ENCODE measurements at places on chromosomes 5 and 9. TPM values are rescaled to one million over a fixed set of nuclear protein-coding genes. Genes with fewer than 3 reads are reported as not detected.

The RASGRF2 gene
- 10.0 TPM for total RNA-seq

- H3K27ac ChIP-seq, result no peak overlapping the region
- no peaks in the 10 kb centered on the region for H3K27me3 ChIP-seq
- no peak overlapping the region for H3K4me3 ChIP-seq
- no peak for DNase-seq
These were observed 291.9 kb upstream of the PDE4D start for GRCh38 chr5:60185231-60186099.

DNA sequence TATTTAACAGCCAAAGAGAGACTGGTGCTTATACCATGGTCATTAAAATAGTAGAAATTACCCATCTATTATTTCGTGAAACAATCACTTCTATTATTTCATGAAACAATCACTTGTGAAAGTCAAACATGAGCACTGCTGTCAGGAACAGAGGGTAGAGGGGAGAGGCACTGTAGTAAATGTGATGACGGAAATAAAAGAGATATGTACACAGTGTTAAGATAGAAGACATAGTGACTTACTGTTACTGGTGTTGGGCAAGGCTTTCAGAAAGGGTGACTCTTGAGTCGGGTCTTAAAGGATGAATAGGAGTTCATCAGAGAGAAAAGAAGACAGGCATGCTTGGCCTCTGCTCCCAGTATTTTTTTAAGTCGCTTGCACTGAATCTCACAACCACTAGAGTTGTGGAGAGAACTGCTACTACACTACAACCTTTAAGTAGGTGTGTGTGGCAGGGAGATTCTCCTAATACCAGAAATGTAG lies 162.6 kb upstream of the GNA14 start:
- no peak overlapping the region for H3K4me3 ChIP-seq
- peaks cover 31% of the 10 kb centered on the region for H3K36me3 ChIP-seq
- H3K27ac ChIP-seq, result no peak overlapping the region
- H3K4me1 ChIP-seq, result peaks cover 26% of the 10 kb centered on the region

- H3K4me1 ChIP-seq, result peaks cover 76% of the 10 kb centered on the region
- peak overlapping the region; percentile 79 for H3K27ac ChIP-seq
- DNase-seq, result peak; percentile 64
- peak overlapping the region; percentile 68 for H3K4me3 ChIP-seq
- peaks cover 4% of the 10 kb centered on the region for H3K27me3 ChIP-seq
These were observed 56.7 kb downstream of the TSSK1B start for GRCh38 chr5:113378081-113378480.

DNA sequence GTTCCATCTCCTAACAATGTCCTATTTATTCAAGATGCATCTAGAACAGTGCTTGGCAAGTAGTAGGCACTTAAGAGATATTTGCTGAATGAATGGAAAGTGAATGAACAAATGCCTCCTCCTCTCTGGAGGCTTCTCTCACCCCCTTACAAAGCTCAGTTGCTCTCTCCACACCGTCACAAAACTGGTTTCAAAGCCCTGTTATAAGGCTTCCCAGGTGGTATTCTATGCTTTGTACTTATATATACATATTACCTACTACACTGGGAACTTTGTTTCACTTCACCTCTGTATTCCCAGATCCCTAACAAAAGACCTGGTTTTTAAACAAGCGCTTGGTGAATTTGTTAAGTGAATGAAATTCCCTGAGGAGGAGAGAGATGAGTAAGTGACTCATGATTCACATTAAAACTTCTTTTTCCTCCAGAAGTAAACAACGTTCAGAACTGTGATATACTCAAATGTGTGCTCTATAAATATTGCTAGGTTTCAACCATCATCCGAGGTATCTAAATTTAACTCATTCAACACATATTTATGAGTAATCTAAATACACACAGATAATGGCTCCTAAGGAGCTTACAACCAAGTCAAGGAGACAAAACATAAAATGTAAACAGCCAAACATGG lies 36.0 kb downstream of the DENND1A start:
- no peaks in the 10 kb centered on the region for H3K4me1 ChIP-seq
- H3K36me3 ChIP-seq, result no peaks in the 10 kb centered on the region
- H3K4me3 ChIP-seq, result no peak overlapping the region
- H3K27me3 ChIP-seq, result no peaks in the 10 kb centered on the region
- DNase-seq, result no peak

GRCh38 chr5:170493028-170493820 lies 10.6 kb upstream of the KCNIP1 start:
- no peak for DNase-seq
- H3K27me3 ChIP-seq, result peaks cover 19% of the 10 kb centered on the region
- H3K4me1 ChIP-seq, result no peaks in the 10 kb centered on the region
- no peaks in the 10 kb centered on the region for H3K36me3 ChIP-seq
- no peak overlapping the region for H3K4me3 ChIP-seq

DNA sequence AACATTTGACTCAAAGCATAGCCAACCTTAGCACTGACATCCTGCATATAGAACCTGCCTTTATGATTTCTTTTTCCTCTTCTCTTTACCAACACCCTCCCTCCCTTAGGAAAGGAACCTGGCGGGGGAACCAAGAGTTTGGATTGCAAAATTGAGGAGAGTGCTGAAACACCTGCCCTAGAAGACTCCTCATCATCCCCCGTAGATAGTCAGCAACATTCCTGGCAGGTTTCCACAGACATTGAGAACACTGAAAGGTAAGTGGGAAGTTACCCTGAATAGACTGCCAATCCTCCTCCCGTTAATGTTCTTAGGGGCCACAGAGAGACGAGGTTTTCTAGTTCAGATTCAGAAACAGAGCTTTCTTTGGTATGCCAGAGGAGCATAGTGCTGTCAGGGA lies 88.8 kb downstream of the RGS7BP start:
- H3K27me3 ChIP-seq, result peaks cover 5% of the 10 kb centered on the region
- no peak overlapping the region for H3K4me3 ChIP-seq

Measured in activated CD8-positive, alpha-beta T cell treated with anti-CD3 and anti-CD28 coated beads, Interleukin-2, amount 10 ng/mL, durations not matched to agents 7 days and 5 days (primary cell).